ENCODE measurements at places on chromosomes 12 and 14.

DNA sequence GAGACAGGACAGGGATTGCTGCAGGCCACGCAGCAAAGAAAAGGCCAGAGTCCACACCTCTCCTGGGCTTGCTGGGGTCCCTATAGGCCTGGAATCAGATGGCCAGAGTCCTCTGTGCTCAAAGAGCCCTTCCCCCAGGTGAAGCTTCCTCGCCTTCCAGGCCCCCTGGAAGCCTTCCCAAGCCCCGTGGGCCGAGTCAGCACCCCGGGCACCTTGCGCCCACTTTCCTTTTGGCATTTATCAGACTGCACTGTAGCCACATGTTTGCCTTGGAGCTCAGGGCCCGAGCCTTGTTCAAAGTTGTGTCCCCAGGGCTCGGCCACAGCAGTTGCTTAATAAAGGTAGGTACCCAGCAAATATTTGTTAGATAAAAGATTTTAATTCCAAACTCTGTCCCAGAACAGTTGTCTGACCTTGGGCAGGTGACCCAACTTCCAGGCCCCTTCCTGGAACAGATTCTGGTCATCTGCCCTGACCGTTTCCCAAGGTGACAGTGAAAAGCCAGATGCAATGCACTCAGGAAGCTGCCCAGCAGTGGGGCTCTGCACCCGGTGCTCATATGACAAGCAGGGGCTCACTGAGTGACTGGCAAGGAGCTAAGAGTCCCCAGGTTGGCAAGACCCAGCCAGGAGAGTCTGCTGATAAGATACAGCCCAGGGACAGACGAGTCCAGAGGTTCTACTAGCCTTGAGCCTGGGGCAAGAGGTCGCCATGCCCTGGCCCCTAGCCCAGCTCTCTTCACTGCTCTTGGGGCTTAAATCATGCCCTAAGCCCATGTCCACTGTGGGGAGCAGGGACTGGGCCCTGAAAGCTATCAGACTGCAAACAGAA lies 81.2 kb downstream of the PITPNM2 start:
- no peak for DNase-seq

DNA sequence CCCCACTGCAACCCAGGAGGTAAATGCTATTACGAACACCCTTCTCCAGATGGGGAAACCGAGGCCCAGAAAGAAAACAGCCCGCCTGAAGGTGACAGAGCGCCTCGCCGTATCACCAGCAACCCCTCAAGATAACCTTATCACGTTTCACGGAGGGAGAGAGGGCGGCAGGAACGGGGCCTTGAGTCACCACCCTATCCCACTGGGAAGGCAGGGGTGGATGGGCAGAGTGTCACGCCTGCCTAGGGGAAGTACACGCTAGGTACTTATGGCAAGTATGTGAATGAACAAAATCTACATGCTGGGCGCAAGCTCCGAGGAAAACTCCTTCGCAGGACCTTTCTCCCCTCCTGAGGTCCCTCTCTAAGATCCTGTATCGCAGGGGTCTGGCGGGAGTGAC lies 17.8 kb downstream of the NCOR2 start:
- no peak for DNase-seq

DNA sequence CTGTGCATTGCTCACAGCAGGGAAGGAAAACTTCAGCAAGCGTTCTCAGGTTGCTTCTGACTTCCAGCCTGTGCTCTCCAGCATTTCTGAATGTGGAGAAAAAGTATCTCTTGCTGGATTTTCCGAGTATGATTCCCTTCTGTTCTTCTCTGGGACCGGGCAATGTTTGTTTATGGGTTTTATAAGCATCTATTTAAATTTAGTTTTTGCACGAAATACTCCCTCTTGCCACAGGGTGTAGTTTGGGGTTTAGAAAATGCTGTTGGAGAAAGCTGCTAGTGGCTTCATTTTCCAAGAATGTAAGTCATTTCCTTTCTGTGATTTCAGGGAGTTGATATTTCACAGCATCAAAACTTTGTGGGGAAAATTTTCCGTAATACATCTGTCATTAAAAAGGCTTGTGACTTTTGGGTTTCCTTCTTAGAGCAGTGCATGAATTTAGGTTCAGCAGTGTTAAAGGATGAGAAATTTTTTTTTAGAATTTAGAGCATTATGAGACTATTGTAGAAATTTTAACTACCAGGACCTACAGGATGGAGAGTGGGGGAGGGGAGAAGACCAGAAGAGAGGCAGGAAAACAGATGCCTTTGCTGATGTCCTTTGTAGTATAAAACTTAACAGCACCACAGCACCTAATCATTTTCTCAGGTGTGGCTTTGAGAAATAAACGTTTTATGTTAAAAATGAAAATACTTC lies 1.5 kb downstream of the FRMD6 start:
- peak; percentile 81 for DNase-seq

- DNase-seq, result no peak
Observed at GRCh38 chr14:50045039-50045711, 71.2 kb downstream of the VCPKMT start.

- DNase-seq, result no peak
Observed at GRCh38 chr14:37051680-37052079, 120.7 kb downstream of the SLC25A21 start.

GRCh38 chr12:49939707-49940106 lies 10.8 kb upstream of the AQP2 start:
- no peak for DNase-seq

- no peak for DNase-seq
Observed at GRCh38 chr14:38929416-38929815, 173.6 kb downstream of the SEC23A start.

DNA sequence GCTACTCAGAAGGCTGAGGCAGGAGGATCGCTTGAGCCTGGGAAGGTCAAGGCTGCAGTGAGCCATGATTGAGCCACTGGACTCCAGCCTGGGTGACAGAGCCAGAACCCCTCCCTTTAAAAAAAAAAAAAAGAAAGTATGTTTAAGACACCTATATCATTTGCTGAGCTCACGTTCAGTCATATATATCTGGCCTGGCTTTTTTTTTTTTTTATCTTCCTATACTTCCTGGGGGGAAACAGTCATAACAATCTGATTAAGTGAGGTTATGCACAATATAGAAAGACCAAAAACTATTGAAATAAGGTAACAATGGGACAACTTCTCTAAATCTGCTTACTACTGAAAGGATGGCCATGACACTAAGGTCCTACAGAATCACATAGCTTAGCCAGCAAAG lies 9.4 kb upstream of the ARID2 start:
- no peak for DNase-seq

DNA sequence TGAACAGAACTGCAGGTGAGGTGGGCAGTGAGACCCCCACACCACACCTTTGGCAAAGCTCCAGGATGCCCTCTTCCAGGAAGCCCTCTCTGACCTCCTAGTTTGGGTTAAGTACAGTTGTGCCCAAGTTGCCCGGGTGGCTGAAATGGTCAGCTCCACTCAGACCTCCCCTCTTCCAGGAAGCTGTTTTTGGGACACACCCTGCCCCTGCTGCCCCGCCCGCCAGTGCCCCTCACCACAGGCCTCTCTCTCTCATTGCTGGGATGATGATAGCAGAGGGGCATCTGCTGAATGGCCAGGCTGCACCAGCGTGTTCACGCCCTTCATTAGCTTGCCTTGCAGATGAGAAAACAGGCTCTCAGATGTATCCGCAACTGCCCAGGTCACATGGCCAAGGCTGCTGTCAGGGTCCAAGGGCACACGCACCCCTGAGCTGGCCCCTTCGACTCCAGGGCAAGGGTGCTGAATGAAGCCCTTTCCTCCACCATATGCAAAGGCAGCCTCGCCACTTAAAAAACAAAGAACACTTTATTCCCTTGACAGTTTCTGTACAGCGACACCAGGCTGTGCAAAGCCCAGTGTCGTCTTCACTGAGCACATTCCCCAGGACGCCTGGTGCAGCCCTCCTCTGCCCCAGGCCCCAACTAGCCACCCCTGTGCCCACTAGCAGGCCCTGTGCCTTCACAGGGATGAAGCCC lies 15.5 kb downstream of the SLC25A29 start:
- DNase-seq, result no peak

GRCh38 chr12:112167718-112168525 lies 42.6 kb downstream of the TRAFD1 start:
- DNase-seq, result no peak

- no peak for DNase-seq
Observed at GRCh38 chr14:104322531-104323366, 184.4 kb downstream of the KIF26A start.

GRCh38 chr12:47604221-47604873 lies 101.5 kb downstream of the RPAP3 start:
- DNase-seq, result no peak

DNA sequence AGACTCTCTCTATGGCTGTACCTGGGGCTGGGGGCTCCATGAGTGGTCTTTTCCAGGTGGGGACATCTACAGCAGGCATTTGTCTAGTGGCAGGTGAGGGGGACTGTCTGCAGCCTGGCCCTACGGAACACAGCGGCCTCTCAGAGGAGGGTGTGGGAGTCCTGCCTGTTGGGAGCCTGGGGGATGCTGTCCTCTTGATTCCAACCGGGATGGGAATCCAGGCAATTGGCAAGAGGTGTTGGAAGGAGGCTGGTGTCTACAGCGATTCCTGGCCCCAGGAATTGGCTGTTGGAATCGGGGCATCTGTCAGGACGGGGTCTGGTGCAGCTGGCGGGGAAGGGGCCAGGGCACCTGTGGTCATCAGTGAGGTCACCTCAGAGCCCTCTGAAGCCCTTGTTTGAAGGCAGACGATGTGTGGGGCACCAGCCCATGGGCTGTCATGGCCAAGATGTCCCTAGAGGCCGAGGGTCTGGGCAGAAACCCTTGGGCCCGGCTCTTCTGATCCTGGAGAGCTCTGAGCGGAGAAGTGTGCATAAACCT lies 386.3 kb downstream of the TMEM121 start:
- DNase-seq, result no peak

DNA sequence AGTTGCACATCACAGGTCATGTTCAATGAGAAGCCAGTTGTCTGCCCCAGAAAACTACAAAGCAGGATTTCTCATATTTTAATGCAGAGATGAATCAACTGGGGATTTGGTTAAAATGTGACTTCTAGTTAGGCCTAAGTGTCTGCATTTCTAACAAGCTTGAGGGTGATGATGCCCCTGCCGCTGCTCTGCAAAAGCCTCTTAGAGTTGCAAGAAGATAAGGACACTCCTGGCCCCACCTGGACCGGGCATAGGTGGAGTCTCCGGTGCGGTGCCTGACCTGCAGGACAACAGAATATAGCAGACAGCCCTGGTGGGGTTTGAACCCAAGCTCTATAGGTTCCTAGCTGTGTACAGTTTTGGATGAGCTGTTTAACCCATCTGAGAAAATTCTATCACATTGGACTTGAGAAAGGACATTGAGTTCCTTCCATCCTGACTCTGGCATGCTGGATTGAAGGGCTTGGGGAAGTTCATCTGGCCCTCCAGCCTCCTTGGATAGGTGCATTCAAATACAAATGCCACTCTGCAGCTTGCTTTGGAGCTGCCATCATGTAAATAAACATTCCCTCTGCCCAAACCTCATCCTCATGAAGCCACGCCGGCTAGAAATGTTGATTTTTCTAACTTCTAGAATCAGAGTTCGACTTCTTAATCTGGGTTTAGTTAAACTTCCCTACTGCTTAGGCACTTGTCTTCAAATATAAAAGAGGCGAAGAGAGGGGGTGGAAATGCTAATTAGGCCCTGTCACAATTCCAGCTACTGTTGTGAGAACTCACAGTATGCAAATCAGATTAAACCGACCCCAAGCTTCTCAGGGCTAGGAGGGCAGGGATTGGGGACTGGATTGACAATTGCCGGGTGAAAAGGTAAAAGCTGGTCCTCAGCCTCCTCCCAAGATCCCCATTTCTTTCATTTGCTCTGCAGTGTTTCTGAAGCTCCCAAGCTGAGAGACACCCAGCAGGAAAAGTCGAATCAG lies 1225.6 kb downstream of the VRK1 start:
- DNase-seq, result no peak

DNA sequence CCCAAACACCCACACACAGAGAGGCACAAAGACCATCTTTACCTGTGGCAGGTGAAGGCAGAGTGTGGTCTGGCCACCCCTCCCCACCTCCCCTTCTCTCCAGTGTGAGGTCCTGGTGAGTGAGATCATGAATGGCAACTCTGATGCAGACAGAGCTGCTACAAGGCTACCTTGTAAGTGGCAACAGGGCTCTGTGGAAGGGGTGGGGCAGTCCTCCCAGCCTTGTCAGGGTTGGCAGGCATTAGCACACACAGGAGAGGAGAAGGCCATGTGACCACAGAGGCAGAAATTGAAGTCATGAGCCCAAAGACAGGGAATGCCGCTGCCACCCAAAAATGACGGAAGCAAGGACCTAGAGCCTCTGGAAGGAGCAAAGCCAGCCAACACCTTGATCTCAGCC lies 30.7 kb downstream of the VWF start:
- no peak for DNase-seq

- DNase-seq, result no peak
Observed at GRCh38 chr12:79983986-79984620, 49.2 kb upstream of the PPP1R12A start.

DNA sequence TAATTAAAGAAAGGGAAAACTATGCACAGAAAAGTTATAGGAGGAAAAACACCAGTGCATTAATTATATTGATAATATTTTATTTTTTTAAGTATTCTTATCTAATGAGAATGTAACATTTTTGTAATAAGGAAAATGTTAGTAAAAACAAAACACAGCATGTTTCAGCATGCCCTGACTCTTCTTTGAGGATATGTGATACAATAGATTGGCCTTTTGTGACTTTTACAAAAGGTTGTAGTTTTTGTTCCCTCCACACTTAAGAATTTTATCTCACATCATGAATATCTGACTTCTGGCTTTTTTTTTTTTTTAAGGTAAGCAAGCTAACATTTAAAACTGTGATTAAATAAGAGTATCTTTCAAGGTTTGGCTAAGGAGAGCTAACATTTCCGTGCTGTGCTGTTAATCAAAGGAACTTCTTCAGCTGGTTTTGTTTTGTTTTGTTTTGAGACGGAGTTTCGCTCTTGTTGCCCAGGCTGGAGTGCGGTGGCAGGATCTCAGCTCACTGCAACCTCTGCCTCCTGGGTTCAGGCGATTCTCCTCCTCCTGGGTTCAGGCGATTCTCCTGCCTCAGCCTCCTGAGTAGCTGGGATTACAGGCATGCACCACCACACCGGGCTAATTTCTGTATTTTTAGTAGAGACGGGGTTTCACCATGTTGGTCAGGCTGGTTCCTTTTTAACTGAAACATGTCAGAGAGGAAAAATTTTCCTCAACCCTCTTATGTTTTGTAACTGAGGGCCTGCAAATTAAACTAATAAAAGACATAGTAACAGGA lies 30.8 kb upstream of the RESF1 start:
- no peak for DNase-seq

GRCh38 chr12:59219148-59219547 lies 298.8 kb upstream of the LRIG3 start:
- DNase-seq, result no peak

GRCh38 chr14:60178820-60179219 lies 13.6 kb upstream of the DHRS7 start:
- DNase-seq, result no peak

- DNase-seq, result no peak
Observed at GRCh38 chr14:42499137-42499536, 892.5 kb downstream of the LRFN5 start.
